ENCODE measurements at places on chromosomes 5 and 9.

GRCh38 chr5:362978-363765 is 41.7 kb downstream of the AHRR start:
- DNase-seq, result no peak

- no peak for DNase-seq
Measured at GRCh38 chr5:36337597-36337996, 35.9 kb upstream of the RANBP3L start.

DNA sequence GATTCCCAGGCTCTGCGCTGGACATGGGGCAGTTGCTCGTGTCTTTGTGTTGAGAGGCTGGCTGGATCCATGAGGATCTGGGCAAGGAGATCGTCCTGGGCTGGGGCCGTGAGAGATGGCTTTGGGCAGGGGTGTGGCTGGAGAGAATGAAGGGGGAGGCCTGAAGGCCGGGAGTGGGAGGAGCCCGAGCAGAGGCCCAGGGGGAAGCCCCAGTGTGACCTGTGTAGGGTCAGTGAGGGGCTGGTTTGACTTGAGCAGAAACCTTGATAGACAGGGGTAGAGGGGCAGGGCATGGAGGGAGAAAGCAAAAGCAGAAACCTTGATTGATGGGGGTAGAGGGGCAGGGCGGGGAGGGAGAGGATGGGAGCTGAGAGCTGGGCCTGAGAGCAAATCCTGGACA is 54.4 kb upstream of the ASS1 start:
- DNase-seq, result no peak

GRCh38 chr5:159504857-159505304 is 174.6 kb upstream of the IL12B start:
- DNase-seq, result no peak

DNA sequence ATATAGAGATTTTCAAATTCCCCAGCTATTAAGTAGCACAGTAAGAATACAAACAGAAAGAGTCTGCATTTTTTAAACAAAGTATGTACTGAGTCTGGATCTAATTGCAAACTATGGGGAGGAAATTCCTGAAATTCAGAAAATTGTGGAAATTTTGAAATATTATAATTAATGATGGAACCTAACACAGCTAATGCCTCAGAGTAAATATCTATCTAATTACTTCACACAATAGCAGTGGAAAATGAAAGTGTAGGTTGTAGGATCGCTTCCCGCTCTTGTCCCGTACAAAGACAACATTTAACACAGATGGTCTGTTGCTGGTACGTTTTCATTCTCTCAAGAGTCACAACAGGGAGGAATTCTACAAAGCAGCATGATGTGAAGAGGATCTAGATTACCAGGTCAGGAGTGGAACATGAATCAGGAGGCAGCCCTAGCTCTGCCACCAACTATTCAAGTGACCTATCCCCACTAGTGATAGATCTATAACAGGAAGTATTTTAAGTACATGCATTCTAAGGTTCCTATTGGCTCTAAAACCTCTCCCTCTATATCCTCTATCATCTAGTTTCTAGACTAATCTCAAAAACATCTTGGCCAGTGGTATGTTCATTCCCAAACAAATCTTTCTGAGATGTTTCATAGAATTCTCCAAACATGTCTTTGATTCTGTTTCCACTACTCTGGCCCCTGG is 58.9 kb upstream of the GRAMD2B start:
- no peak for DNase-seq

DNA sequence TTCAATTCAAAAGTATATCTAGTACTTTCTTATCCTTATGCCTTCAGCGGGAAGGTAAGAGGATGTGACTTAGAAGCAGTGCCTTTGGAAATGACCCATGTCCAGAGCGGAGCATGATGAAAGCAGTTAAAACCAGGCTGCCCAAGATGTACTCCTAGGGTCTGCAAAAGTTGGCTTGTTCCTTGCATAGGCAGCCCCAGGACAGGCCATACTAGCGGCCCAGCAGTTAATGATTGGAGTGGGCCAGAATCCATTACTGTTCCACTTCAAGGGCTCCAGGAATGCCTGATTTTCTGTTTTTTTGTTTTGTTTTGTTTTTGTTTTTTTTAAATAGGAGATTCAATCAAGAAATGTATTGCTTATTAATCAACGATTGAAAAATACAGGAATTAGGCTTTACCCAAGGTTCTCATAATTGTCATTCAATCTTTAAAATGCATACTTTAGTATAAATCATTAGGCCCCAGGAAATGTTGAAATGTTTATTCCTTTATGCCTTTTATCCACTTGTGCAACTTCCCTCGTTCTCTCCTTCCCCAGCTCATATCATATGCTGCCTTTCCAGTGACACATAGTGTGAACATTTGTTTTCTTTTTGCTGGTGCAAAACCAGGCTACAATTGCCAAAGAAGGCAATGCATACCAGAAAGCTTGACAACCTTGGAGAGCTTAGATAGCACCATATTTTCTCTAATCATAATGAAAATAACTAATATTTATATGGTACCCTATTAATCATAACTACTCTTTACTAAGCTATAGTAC is 190.8 kb downstream of the ARHGEF28 start:
- no peak for DNase-seq

DNA sequence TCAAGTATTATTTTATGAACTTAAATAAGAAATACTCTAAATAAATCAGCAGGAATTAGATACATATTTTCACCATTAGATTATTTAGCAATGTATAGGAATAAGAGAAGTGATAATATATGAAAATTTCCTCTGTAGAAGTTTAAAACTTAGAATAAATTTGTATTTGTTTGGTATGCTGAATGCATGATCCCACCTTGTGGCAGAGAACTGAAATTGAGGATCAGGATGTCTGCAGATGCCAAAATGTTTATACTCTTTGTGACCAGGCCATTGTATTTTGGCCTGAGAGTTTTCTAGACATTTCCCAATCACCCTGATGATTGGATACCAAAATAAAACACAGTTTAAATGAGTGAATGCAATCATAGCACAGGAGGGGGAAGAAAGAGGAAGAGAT is 6.3 kb downstream of the TYRP1 start:
- no peak for DNase-seq

DNA sequence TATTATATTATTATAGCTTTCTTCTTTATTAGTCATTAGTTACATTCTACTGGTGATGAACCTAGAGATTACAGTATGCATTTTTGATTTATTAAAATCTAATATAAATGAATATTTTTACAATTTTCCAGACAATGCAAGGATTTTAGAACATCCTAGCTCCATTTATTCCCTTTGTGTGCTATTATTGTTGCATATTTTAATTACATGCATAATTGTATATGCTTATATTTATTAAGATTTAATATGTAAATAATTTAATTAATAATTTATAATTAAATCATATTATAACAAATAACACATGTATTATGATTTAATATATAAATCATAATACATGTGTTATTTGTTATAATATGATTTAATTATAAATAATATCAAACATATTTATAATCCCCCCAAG is 23.4 kb upstream of the MACROH2A1 start:
- DNase-seq, result no peak

- no peak for DNase-seq
Measured at GRCh38 chr5:139038613-139039305, 159.4 kb downstream of the SIL1 start.

GRCh38 chr5:94281236-94281801 is 337.1 kb downstream of the KIAA0825 start:
- DNase-seq, result no peak

DNA sequence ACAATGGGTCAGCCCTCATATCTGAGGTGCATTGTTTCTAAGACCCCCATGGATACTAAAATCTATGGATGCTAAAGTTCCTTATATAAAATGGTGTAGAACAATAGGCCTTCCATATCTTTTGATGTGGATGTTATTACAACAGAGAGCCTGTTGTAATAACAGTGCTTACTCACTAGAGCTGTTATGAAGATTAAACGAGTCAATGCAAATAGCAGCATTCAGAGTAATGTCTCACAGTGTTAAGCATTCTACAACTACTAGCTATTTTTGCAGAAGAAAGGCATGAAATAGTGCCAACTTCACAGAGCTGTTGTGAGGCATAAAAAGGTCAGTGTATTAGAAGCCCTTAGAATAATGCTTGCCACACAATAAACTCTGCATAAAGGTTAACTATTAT is 13.0 kb downstream of the CHSY3 start:
- DNase-seq, result no peak

- DNase-seq, result no peak
Measured at GRCh38 chr5:150117945-150118560, 31.7 kb upstream of the CSF1R start.

DNA sequence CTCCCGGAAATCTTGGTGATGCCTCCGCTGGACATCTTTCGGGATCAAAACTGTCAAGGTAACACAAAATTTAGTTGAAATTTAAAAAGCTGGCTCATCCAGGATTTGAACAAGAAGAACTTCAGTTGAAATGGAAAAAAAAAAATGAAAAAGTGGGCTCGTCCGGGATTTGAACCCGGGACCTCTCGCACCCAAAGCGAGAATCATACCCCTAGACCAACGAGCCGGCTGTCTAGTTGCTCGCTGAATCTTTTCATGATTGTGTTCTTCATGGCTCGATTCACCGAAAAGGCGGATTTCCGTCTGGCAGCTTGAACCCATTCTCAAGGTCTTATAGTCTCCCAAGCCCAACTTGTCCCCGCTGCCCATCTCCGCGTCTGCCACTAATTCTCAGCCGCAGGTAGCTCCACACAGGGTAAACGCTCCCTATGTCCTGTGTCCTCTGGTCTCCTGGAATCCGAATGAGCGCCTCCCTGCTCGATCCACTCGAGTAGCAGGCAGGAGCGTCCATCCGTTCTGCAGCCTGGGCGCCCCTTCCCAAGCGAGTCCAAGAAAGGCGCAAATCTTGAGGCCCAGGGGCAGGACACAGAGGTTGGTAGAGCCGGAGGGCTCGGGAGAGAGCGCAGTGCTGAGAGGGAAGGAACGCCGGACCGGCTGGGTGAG is 16.2 kb downstream of the TRIM7 start:
- no peak for DNase-seq

GRCh38 chr5:83162601-83163000 is 85.3 kb downstream of the XRCC4 start:
- DNase-seq, result no peak

GRCh38 chr9:112858005-112858404 is 32.7 kb downstream of the SLC46A2 start:
- no peak for DNase-seq

- no peak for DNase-seq
Measured at GRCh38 chr9:27425827-27426510, 98.1 kb upstream of the IFNK start.

DNA sequence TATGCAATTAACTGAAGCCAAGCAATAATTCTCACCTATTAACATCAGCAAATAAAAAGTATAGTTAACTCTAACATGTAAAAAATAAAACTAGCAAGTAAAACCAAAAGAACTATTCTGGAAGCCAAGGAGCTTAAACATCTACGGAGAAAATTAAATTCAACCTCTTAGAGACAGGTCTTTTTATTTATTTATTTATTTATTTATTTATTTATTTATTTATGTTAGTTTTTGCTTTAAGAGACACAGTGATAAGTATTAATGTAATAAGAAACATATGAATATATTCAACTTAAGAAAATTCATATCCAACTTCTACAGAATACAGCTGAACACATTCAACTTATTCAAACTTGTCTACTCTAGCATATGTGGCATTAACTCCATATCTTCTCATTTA is 472.1 kb upstream of the IZUMO3 start:
- DNase-seq, result no peak

- DNase-seq, result no peak
Measured at GRCh38 chr9:84697509-84698114, 28.1 kb downstream of the NTRK2 start.

DNA sequence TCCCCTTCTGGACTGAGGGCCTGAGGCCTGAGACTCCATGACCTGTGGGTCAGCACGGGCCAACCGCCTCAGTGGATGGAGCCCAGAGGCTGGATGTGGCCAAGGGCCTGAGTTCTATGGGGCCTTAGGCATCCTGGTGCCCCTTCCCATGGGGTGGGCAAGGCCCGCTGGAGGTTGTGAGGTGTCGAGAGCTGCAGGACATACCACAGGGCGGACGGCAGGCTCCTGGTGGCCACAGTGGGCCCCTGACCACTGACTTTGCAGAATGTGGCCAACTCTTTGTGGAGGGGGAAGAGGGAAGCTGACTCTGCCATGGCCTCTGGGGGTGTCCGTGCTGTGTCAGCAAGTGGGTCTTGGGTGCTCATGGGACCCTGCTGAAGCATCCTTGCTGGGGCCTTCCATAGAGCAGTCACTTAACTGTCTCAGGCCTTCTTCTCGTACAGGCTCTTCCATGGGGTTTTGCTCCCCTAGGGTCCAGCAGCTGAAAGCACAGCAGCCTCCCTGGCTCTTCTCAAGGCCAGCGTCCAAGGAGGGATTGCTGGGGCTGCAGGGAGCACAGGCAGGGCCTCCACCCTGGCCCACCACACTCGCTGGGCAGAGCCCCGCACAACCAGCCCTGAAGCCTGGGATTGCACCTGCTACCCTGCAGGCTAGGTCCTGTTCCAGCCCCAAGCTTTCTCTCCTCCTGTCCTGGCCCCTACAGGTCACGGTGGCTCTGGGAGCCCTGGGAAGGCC is 21.6 kb upstream of the SLC9A3 start:
- no peak for DNase-seq

- DNase-seq, result no peak
Measured at GRCh38 chr5:168796593-168797580, 217.7 kb upstream of the PANK3 start.

DNA sequence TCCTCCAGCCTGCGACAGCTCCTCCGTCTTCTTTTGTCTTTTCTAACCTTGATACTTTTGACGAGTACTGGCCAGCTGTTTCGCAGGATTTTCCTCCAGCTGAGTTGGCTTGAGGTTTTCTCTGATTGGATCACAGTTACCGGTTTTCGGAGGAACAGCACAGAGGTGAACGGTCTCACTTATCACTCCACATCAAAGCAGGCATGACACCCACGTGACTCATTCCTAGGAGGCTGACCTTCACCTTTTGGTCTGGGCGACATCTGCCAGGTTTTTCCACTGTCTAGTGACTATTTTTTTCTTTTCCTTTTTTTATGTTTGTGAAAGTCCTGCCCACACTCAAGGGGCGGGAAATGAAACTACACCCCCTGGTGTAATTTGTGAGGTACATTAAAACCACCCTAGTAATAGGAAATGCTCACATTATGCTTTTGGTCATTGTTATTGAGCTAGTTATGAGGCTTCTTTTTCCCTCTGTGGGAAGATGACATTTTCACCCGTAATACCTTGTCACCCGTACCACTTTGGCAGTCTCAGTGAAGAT is 319.2 kb downstream of the GADD45G start:
- DNase-seq, result no peak

GRCh38 chr5:66628561-66628960 is 32.4 kb downstream of the MAST4 start:
- DNase-seq, result no peak

DNA sequence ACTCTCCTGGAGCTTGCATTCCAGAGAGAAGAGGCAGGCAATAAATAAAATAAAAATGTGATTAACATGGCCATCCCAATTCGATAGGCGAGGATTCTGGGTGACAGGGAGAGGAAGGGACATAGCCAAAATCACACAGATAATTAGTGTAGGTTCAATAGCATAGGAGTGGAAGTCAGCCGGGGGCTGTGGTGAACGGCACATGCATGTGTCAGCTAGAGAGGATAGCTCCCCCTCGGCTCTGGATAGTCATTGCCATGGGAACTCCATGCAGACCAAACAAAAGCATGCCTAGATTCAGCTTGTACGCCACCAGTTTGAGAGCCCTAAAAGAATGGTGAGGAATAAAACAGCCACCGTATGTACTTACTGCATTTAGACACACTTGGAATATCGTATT is 223.5 kb downstream of the GRIA1 start:
- DNase-seq, result no peak

All from D721Med (cell line).